Activated CD4-positive, alpha-beta T cell treated with anti-CD3 and anti-CD28 coated beads, Interleukin-2, Interleukin-4, amounts not matched to agents 100 ng/mL and 50 ng/mL, durations not matched to agents 16 hours and 8 hours (primary cell): ENCODE measurements at places on chromosomes 7 and 10.
A peak's percentile ranks its signal among the peaks of the same experiment; 100 is the strongest.

- DNase-seq: no peak
Measured at GRCh38 chr10:116612107-116612769, 8.5 kb upstream of the PNLIPRP2 start.

- no peak for DNase-seq
Measured at GRCh38 chr10:7432884-7433726, 22.3 kb upstream of the SFMBT2 start.

DNA sequence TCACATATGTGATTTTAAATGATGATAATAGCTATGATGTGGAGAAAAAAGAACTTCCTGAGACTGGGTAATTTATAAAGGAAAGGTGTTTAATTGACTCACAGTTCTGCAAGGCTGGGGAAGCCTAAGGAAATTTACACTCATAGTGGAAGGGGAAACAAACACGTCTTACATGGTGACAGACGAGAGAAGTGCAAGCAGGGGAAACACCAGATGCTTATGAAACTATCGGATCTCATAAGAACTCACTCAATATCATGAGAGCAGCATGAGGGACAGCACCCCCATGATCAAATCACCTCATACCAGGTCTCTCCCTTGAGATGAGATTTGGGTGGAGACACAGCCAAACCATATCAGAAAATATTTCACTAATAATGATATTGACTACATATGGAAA, 4.1 kb upstream of the LIPN start:
- DNase-seq: peak; percentile 44

- DNase-seq: no peak
Measured at GRCh38 chr10:76649723-76650127, 987.9 kb downstream of the KCNMA1 start.

DNA sequence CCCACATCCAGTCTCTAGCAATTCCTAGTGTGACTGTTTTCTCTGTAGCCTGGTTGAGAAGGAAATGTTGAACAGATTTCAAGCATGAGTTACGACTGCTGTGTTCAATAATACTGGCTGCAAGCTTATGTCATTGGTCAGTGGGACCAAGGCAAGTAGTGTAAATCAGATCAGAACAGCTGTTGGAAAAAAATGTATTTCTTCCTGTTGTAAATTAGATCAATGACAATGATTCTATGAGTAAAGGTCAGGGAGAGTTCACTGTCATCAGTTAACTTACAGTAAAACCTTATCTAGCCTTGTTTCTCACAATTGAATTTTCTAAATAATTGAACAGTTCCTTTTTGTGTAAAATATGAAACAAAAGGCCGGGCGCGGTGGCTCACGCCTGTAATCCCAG, 6.7 kb downstream of the OTUD1 start:
- DNase-seq: no peak
